ENCODE measurements at places on chromosomes 7 and 10.
A peak's percentile ranks its signal among the peaks of the same experiment; 100 is the strongest.

DNA sequence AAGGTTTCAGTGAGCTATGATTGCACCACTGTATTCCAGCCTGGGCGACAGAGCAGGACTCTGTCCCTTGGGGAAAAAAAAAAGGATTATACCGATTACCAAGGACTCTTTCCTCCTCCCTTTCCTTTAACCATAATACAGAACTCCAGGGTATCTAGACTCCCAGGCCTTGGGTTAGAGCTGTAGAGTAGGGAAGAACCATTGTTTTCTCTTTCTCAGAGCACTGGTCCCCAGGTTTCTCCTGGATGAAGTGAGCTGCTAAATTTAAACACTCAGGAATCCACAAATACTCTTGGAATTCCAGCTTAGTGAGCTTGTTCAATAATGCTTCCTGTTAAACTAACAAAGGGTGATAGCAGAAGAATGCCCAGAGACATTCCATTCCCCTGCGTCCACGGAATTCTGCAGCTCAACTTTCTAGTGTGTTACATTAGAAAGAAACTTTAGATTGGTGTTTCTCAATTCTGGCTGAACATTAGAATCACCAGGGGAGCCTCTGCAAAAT, 14.6 kb upstream of the RPEL1 start:
- DNase-seq: peak; percentile 96

DNA sequence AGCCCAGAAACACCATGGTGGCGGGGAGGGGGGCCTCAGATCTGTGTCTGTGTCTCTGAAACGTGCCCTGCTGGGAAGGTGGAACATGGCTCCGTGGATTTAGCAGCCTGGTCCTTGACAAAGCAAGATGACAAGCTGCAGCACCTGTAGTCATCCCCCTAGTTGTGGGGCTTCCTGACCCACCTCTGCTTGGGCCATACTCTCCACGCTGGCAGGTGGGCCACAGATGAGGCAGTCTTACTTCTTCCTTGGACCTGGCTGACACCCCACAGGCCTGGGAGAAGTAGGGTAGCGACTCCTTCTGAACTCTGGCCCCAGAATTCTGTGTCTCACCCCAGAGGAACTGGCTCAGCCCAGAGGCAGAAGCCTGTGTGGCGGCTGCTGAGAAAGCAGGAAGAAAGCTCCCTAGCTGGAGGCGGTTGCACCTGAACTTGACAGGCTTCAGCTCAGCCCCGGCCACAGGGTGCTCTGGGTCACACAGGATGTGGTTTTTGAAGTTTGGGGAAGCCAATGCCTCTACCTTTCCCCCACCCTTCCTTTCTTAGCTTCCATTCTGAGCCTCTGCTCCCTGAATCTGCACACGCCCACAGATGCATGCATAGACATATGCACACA, 113.9 kb downstream of the ABLIM1 start:
- DNase-seq: no peak

- DNase-seq: no peak
These were observed 644.5 kb upstream of the GALNT17 start for GRCh38 chr7:70487428-70487827.

GRCh38 chr7:127702938-127703337, 50.9 kb downstream of the SND1 start:
- DNase-seq: no peak

- DNase-seq: no peak
These were observed 20.4 kb downstream of the PWWP2B start for GRCh38 chr10:132417257-132417910.

- peak; percentile 72 for DNase-seq
These were observed 113.3 kb upstream of the CREB5 start for GRCh38 chr7:28298870-28299518.

GRCh38 chr7:5679813-5680473, 101.5 kb downstream of the RNF216 start:
- DNase-seq: no peak

GRCh38 chr10:121371836-121372235, 226.4 kb downstream of the FGFR2 start:
- no peak for DNase-seq

- no peak for DNase-seq
These were observed 12.8 kb downstream of the ZNF467 start for GRCh38 chr7:149760538-149760937.

GRCh38 chr10:6781133-6781770, 201.2 kb upstream of the PRKCQ start:
- no peak for DNase-seq

GRCh38 chr7:4386190-4386589, 295.9 kb upstream of the FOXK1 start:
- DNase-seq: no peak

DNA sequence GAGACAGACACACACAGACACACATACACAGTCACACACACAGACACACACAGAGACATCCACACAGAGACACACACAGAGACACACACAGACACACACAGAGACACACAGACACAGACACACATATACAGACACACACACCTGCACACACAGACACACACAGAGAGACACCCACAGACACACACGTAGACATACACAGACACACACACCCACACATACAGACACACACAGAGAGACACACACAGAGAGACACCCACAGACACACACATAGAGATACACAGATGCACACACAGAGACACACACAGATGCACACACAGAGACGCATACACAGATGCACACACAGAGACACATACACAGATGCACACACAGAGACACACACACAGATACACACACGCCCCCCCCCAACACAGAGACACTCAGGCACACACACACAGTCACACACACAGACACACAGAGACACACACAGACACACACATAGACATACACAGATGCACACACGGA, 58.5 kb downstream of the GATA3 start:
- DNase-seq: no peak

DNA sequence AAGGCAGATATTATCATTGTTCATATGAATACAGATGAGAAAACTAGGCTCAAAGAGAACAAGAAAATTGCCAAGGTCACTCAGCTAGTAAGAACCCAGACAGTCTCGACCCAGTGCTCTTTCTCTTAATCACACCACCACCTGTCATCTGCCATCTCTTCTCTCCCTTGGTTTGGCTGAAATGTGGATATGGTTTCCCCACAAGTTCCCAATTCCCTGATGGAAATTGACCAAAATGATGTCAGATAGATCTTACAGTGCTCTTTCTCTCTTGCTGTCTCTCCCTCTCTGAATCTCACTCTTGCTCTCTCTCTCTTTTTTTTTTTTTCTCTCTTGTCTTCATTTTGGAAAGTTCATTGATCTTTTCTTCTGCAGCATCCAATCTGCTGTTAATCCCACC, 9.1 kb downstream of the C10orf90 start:
- DNase-seq: no peak

- DNase-seq: no peak
These were observed 35.2 kb upstream of the YAE1 start for GRCh38 chr7:39530971-39531370.

DNA sequence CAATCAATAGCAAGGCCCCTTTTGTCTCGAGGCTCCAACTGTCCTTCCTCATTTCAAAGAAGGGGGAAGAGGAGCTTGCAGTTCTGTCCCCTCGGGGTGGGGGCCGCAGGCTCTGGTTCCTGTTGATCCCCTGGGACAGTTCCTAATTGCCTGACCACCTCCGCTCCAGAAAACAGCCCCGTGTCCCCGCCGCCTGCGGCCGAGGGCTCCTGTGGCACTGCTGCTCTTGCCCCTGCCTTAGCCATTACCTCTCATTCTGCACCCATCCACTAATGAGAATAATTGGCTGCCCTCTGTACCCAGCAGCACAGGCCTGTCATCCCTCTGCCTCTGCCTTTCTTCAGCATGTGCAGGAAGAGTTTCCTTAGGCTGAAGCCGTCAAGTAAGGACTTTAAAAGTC, 668.3 kb upstream of the FOXK1 start:
- no peak for DNase-seq

GRCh38 chr7:80588591-80588990, 49.9 kb upstream of the CD36 start:
- DNase-seq: peak; percentile 39

GRCh38 chr7:11054033-11054432, 80.4 kb downstream of the PHF14 start:
- DNase-seq: no peak

DNA sequence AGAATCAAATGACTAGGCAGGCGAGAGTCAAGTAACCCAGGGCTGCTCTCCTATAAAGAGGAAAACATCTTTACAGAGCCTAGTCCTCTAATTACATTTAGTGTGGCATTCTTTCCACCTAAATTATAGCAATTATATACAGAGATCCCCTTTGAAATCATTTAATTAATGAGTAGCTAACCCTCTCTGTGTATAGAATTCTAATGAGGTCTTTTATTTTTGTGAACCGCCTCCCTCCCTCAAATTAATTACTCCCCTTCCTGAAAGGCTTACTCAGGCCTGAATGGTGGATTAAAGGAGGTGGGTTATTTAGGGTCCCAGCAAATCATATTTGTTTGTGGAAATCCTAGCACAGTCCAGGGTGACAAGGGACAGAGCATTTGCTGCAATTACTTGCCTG, 551.8 kb downstream of the SORCS3 start:
- no peak for DNase-seq

- DNase-seq: no peak
These were observed 227.1 kb downstream of the ARHGAP12 start for GRCh38 chr10:31701546-31701945.

- peak; percentile 27 for DNase-seq
These were observed 29.5 kb downstream of the PLXDC2 start for GRCh38 chr10:19845503-19846368.

DNA sequence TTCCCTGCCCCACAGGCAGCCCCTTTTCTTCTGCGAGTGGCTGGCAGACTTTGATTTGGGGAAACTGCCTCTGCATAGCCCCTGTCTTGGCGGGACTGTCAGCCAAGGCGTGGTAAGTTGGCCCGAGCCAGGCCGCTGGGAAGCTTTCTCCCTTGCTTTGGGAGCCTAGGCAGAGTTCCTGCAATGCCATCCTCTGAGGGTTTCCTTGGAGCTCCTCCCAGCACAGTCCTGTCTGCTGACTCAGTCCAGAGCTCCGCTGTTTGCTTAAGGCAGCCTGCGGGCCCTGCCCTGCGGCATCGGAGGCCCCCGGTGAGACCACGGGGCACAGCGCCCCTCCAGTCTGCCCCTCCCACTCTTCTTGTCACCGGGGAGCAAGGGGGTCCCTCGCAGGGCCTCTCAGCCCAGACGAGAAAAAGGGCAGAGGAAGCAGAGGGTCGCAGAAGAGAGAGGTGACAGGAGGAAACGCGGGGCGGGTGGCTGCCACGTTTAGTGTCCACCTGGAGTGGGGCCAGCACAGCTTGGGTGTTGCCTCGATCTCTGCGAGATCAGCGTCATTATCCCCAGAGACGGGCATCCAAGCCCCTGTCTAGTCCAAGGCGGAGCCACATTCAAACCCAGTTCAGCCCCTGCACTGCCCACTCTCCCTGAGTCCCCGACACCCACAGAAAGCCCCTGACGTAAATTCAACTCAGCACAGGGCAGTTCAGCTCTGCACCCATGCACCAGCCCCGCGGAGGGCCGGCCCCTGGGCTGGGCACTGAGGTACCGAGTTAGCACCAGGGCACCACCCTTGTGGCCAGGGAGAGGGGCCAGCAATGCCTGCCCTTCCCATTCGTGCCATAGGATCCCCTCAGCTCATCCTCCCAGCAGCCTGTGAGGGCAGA, 59.0 kb upstream of the CHST15 start:
- peak; percentile 68 for DNase-seq

DNA sequence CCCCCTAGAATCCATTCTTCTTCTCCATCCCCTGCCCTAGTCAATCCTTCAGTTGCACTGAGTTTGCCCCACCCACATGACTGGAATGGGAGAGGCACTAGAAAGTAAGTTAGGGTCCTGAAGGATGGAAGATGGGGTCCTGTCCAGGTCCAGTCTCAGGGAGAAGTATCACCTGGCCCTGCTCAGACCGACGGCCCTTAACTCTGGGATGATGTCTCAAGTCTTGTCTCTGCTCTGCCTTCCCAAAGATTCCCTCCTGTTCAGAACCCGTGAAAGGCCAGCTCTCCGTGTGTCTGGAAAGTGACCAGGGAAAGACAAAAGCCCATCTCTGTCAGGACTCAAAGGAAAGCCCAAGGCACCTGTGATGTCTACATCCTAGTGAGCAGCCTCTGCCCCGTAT, 88.8 kb downstream of the OAT start:
- no peak for DNase-seq

GRCh38 chr10:59536167-59537014, 173.3 kb downstream of the SLC16A9 start:
- DNase-seq: peak; percentile 84

DNA sequence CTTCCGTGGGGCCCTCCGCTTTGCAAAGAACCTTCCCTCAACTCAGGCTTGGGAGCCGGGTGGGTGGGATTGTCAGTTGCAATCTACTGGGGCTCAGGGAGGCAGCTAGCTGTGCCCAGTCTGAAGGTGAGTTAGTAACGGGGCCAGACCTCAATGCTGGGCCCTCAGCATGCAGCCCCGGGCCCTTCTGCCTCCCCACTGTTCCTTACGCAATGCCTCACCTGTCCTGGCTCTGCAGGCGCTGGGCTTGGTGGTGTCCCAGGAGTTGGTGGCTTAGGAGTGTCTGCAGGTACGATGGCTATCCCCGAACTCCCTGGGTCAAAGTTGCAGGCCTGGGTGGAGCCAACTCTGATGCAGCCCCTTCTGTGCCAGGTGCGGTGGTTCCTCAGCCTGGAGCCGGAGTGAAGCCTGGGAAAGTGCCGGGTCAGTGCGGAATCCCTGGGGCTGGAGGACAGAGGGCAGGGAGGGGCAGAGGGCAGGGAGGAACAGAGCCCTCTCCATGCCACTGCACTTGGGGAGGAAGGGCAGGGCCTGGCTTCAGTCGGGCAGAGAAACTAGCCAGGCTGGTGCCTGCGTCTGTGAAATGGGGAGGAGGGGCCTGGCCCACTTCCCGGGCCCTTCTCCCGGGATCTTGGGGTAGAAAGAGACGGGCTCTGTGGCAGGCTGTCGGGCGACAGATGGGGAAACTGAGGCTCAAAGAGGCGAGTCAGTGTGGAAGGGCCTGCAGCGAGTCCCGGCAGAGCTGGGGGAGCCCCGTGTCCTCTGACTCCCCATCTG, 15.0 kb downstream of the ELN start:
- DNase-seq: no peak

DNA sequence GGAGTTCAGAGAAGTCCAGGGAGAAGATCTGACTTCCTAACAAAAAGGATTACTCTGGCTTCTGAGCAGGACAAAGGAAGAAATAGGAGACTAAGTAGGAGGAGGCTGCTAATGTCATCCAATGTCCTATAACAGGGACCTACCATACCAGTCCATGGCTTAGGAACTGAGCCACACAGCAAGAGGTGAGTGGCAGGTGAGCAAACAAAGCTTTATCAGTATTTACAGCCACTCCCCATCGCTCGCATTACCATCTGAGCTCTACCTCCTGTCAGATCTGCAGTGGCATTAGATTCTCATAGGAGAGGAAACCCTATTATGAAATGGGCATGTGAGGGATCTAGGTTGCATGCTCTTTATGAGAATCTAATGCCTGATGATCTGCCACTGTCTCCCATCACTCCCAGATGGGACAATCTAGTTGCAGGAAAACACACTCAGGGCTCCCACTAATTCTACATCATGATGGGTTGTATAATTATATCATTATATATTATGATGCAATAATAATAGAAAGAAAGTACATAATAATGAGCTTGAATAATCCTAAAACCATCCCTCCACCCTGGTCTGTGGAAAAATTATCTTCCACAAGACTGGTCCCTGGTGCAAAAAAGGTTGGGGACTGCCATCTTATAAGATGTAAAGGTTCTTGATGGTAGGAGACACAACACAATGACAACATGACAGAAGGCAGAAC, 487.4 kb downstream of the PLXDC2 start:
- no peak for DNase-seq
